GDM1 (cell line): ENCODE measurements at places on chromosomes 1 and 21.

- DNase-seq = no peak
Measured at GRCh38 chr1:211832661-211833060, 2.1 kb upstream of the LPGAT1 start.

DNA sequence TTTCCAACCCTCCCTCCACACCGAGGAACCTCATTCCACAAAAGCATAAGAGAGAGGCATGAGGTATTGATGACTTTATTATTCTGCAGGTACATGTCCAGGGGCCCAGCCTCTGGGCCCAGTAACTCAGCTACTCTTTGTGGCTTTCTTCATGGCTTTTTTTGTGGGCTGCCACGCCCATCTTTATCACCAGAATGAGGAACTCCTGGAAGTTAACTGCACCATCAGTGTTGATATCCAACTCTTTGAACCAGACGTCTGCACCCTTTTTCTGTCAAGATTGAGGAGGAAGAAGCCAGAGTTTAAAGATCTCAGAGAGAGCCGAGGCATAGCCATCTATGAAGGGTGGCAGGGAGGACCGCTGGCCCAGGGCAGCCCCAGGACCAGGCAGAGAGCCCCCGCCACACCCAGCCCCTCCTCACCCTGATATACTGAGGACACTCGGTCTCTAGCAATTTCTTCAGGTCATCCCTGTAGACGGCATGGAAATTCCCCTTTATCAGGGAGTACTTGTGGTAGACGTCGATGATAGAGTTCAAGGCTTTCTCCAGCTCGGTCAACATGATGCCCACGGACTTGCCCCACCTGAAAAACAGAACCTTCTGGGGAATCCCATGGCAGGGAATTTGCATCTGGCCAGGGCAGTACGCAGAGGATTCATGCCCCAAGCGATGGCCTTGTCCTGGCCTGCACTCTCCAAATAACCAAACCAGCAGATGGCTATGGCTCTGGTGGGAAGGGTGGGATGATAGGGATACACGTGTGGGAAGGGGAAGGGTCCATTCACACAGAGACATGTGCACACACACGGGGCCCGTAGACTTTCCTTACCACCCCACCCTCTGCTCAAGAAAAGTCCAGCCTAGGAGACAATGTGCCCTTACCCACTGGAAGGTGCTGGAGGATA lies 647 bp downstream of the S100A8 start:
- no peak for DNase-seq

GRCh38 chr1:212463565-212464285 lies 31.0 kb downstream of the NENF start:
- no peak for DNase-seq

DNA sequence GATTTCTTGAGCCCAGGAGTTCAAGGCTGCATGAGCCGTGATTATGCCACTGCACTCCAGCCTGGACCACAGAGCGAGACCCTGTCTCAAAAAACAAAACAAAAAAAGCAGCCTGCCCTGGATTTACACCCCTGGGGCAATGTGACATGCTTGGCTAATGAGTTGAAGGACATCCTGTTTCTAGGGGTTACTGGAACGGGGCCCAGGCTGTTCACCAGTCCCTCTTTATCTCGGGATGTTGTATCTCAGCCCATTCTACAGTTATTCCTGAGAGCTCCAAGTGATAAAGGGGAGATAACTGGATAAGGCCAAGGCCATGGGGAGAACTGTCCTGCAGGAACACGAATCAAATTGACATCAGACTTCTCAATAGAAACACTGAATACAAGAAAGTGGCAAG lies 21.7 kb upstream of the S100A2 start:
- DNase-seq = no peak

DNA sequence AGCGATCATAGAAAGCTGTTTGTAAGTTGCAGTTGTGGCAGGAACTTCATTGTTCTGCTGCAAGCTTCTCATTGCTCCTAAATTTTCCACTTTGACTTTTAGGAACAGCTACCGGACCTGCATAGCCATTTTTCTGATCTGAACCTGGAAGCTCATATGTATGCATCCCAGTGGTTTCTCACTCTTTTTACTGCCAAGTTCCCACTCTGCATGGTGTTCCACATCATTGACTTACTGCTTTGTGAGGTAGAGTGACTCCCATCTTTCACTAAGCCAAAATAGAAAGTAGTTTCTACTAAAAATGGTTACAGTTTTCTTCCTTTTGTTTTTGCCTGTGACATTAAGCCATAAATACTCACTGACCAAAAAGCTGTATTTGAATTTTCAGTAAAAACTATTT lies 254.2 kb downstream of the GPR52 start:
- no peak for DNase-seq

DNA sequence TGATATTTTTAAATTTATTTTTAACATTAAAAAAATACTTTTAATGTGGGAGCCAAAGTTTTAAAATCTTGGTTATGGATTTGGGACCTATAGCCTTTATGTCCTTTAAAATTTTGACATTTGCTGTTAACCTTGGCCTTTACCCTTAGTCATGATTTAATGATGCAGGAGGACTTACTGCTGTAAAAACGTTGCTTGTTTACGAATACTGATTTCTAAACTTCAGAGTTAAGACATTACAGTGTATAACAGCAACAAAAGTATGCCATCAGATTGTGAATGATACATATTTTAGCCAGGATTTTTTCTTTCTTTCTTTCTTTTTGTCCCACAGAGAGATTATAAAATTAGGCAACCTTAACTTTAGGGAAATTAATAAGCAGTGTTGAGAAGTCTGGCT lies 8.9 kb downstream of the RBM15 start:
- DNase-seq = no peak

- DNase-seq = no peak
Measured at GRCh38 chr1:36122062-36123030, 2.7 kb downstream of the COL8A2 start.

DNA sequence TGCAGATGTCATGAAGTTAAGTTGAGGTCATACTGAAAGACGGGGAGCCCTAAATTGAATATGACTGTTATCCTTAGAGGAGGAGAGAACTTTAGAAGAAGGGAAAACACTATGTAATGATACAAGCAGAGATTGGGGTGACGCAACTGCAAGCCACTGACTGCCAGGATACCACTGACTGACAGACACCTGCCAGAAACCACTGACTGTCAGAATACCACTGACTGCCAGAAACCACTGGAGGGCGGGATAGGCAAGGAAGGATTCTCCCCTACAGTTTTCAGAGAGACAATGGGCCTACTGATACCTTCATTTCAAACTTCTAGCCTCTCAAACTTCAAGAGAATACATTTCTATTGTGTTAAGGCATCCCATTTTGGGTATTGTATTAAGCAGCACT lies 388.7 kb downstream of the USH2A start:
- no peak for DNase-seq

DNA sequence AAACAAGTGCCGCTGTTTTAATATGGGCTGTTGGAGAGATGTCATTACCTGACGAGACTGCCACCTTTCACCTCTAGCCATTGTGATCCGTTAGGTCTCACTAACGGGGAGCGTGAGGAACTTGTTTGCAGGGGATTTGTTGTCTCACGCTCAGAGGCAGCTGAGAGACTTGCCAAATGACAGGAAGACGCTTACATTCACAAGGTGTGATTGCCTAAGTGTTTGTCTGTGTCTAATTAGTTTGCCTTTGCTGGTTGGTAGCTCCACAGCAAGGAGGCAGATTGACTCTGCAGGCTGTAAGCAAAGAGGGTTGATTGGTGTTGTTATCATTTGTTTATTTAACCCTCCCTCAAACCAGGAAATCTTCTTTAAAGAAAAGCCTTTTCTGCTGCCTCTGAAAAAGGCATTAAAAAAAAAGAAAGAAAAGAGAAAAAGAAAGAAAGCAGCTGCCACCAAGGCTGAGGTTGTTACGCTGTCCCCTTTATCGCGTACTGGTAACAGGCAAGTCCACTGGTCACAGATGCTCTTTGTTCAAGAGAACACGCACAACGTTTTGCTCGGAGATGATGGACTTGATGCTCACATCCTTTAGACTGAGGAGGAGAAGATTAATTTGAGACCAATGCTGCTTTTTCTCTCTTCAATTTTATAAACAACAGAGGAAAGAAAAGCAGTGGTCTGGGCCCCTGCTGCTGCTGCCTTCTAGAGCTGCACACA lies 203.9 kb downstream of the ZNF326 start:
- no peak for DNase-seq

DNA sequence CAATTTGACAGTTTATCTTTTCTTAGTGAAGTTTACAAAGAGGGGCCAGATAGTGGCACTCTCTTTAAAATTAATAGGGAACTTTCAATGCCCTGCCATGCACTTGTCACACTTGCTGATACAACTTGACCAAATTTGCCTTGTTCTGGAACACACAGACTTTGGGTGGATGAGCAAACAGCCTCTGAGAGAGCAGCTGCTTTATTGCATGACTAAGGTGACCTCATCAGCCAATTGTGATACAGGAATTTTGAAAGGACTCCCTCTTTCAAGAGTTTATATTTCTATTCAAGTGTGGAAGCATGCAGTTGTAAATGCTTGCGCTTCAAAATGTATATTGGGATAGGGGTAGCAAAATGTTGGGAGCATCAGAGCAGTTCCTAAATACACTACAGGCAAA lies 2.1 kb upstream of the RGS1 start:
- no peak for DNase-seq

DNA sequence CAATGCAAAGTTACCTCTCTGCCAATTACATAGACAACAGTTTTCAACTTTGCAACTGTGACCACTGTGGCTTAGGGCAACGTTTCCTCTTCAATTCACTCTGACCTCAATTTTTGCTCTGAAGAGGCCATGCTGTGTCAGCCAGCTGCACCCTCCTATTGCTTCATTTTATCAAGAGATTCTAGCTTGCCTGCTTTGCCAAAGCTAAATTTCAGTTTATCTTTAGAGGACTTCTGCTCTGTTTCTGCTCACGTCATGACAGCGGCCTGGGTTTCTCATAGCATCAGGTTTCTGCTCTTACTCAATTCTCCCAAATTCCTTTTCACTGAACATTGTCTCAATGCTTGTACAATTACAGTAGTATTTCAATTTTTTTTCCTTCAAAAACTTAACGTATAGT lies 154.6 kb downstream of the PLA2G4A start:
- no peak for DNase-seq
